Stimulated activated CD4-positive, alpha-beta T cell treated with anti-CD3 and anti-CD28 coated beads, Interleukin-2, amount 100 ng/mL, for 4 hours (primary cell): ENCODE measurements at places on chromosomes 1 and 21.

DNA sequence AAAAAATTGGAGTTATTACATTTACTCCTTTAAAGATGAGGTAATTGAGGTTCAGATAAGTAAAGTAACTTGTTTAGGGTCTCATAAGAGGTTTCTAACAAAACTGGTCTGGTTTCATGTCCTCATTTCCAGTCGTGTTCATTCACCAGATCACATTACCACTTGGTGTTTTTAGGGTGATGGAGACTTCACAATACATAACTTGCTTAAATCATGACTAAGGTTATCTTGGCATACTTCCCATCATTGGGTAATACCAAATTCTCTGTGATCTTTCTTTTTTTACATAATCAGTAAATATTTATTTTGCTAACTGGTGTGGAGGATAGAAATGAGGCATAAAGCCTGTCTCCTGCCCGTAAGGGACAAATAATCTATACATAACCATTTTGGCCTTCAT is 31.6 kb upstream of the RPTN start:
- no peak for DNase-seq

DNA sequence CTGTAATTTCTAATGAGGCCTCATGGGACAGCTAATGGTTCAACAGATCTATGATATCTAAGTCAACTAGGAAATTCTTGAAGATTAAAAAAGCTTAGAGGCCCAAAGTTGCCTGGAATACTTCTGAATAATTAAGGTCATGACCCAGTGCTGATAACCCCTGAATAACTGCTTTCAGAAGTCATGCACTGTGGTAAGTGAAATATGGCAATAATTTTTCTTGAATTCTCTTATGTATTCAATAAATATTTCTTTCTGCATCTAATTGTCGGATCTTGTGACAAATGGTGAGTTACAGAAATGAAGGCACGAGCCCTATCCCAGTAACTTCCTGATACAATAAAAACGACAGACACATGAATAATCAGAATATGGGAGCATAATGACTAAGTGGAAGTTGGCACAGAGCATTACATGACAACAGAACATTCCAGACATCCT is 219.3 kb upstream of the GREM2 start:
- no peak for DNase-seq

DNA sequence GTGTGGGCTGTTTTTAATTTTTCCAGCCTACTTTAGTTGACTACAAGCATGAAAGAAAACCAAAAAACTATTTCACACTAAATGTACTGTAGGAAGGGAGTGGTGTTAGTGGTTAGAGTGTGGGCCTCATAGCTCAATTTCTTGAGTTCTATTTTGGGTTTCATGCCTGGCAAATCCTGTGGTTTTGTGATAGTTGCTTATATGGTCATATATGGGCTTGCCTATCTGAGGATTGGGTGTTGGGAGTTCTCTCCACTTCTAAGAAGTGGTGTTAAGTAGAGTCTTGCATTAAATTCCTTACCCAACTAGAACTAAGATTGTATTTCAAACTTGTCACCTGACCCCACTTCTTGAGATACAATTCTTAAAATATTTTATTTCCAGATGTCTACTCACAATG is 37.8 kb upstream of the COL11A1 start:
- no peak for DNase-seq

DNA sequence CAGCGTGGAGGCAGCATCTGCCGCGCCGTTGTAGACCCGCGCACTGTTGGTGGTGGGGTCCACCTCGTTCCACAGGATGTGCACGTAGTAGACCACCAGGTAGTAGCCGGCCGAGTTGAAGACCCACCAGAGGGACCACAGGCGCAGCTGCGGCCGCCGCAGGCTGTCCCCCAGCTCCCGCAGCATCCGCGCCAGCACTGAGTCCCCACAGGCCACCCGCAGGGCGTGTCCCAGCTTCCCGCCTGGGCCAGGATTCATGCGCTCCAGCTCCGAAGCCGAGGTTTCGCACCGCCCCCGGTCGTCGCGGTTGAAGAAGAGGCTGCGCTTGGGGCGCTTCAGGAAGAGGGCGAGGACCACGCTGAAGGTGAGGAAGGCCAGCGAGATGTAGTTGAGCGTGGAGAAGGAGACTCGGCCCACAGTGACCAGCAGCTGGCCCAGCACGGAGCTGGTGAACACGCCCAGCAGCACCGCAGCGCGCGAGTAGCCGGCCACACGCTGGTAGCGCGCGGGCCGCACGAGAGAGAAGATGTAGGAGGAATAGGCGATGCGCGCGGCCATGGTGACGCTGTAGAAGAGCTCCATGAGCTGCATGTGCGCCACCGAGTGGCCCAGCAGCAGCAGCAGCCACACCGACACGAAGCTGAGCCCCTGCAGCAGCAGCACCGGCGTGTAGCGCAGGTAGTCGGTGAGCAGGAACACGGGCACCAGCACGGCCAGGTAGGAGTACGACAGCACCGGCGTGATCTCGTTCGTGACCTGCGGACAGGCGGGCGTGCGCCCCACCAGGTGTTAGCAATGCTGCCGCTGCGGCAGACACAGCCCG is 10.6 kb downstream of the SLC19A1 start:
- no peak for DNase-seq

GRCh38 chr1:185567440-185567839 is 166.8 kb upstream of the HMCN1 start:
- no peak for DNase-seq

DNA sequence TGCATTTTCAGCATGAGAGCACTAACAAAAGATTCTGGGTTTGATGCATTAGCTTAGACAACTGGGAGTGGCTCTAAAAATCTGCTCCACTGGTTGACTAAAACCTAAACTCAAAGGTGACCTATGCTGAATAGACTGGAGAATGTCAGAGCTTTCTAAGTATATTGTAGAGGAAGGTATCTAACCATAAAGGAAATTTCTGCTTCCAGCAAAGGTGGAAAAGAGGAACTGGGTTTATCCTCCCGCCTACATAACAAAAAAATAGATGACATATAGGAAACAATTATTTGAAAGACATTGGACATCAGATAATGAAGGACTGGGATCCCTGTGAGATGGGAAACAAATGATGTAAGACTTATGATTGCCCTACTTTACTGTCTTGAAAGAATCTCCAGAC is 35.8 kb upstream of the CR2 start:
- no peak for DNase-seq
